Activated CD8-positive, alpha-beta T cell treated with anti-CD3 and anti-CD28 coated beads, Interleukin-2, amount 10 ng/mL, durations not matched to agents 7 days and 5 days (primary cell): ENCODE measurements at places on chromosomes 4 and X. TPM values are rescaled to one million over a fixed set of nuclear protein-coding genes. Genes with fewer than 3 reads are reported as not detected.

The MGARP gene
- total RNA-seq, result 0.26 TPM

DNA sequence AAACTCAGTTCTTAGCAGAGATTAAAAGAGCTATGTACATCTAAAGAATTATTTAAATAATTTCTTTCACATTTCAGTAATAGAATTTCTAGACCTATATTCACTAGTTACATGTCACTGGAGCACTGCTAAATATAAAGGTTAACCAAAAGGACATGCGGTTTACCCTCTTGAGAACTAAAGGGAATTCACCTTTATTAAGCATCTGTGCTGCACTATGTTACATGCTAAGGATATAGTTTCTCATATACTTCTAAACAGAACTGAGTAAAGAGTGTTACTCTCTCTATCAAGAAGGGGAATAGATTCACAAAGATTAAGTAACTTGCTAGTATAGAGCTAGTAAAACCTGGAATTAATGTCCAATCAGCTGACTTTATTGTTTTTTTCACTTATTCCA lies 7.6 kb downstream of the SPIN3 start:
- DNase-seq, result no peak
- peaks cover 21% of the 10 kb centered on the region for H3K36me3 ChIP-seq
- no peaks in the 10 kb centered on the region for H3K27me3 ChIP-seq
- no peak overlapping the region for H3K27ac ChIP-seq

DNA sequence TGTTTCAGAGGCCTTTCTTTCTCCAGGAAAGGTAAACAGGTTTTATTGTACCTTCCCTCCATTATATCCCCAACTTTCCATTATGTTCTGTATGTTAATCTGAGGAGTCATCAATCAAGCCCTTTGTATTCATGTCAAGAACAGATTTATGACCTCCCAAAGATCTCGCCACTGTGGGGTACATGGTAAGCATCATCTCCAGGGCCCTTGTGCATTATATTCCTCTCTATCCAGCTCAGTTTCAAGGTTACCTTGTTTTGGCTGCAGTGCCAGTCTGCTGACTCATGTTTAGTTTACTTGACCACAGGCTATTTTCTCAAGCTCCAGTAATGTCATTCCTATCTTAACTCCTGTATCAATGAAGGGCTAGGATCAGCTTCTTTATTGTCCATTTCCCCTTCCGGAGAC lies 125.1 kb upstream of the FRMPD4 start:
- DNase-seq, result no peak
- H3K27me3 ChIP-seq, result no peaks in the 10 kb centered on the region
- H3K36me3 ChIP-seq, result no peaks in the 10 kb centered on the region
- H3K27ac ChIP-seq, result no peak overlapping the region
- no peak overlapping the region for H3K4me3 ChIP-seq

The MAGEA12 gene
- not detected for total RNA-seq

DNA sequence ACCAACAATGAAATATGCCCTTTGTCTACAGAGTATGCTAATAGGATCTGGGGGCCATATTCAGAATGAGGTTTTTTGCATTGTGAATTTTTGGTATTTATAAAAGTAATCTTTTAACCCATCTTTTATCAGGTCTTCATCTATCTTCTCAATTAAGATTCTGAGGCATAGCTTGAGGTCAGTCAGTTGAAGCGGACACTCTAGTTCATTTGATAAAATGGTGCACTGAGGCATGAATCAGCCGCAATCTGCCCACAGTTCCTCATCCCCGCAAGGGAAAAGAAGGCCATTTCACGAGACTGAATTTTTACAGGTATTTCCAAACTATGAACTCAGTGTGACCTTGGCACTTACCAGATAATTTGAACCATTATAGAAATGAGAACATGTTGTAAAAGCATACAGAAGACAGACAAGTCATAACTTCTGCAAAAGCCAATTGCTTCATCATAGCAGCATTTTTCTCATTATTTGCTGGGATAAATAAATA lies 19.3 kb upstream of the VCX2 start:
- no peaks in the 10 kb centered on the region for H3K27me3 ChIP-seq
- no peaks in the 10 kb centered on the region for H3K36me3 ChIP-seq
- DNase-seq, result no peak
- no peak overlapping the region for H3K4me3 ChIP-seq
- H3K27ac ChIP-seq, result no peak overlapping the region

GRCh38 chr4:151957153-151957552 lies 196.3 kb upstream of the GATB start:
- no peak for DNase-seq
- peaks cover 2% of the 10 kb centered on the region for H3K27me3 ChIP-seq
- no peaks in the 10 kb centered on the region for H3K4me1 ChIP-seq
- no peak overlapping the region for H3K27ac ChIP-seq
- no peaks in the 10 kb centered on the region for H3K36me3 ChIP-seq

DNA sequence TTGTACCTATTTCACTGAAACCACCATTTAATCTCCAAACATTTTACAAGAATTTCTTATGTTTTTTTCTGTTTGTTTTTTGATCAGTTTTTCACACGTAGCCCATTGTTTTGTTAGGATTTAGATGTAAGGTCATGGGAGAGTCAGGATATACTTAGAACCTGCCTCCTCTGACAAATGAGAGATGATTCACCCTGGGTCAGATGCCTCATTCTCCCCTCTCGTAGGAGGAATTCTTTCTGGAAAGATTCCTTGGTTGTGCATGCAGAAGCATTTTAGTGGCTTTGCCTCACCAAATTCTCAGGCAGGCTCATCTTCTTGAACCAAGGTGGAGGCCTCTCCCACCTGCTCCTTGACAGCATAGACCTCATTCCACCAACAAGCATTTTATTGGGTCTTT lies 599.3 kb downstream of the SPRY1 start:
- H3K27ac ChIP-seq, result no peak overlapping the region
- no peaks in the 10 kb centered on the region for H3K4me1 ChIP-seq
- H3K27me3 ChIP-seq, result no peaks in the 10 kb centered on the region
- no peak overlapping the region for H3K4me3 ChIP-seq
- DNase-seq, result no peak

The INTS12 gene
- total RNA-seq, result 17.5 TPM

The CTSO gene
- total RNA-seq, result 2.3 TPM

DNA sequence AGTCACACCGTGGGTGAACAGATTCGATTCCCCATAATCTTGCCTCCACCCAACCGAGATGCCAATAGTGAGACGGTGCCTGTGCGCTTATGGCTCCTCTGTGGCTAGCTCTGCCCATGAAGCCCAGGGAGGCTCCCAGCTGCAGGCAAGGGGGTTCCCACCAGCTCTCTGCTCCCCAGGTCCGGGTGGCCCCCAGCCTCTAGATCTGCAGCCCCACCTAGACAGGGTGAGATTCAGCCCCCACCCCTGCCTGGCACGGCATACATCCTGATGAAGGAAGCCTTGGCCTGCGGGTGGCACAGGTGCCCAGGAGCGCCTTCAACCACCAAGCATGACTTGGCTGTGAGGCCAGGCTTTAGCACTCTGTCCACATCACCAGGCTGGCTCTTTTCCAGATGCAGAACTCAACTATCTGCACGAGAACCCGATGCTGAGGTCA lies 40.6 kb downstream of the WDR1 start:
- peaks cover 80% of the 10 kb centered on the region for H3K36me3 ChIP-seq
- H3K27ac ChIP-seq, result peak overlapping the region; percentile 50
- H3K4me1 ChIP-seq, result no peaks in the 10 kb centered on the region
- H3K27me3 ChIP-seq, result no peaks in the 10 kb centered on the region
- no peak for DNase-seq

GRCh38 chrX:85851418-85851817 lies 195.9 kb downstream of the CHM start:
- no peak overlapping the region for H3K4me3 ChIP-seq
- H3K4me1 ChIP-seq, result no peaks in the 10 kb centered on the region
- no peak for DNase-seq
- H3K27me3 ChIP-seq, result no peaks in the 10 kb centered on the region
- no peaks in the 10 kb centered on the region for H3K36me3 ChIP-seq

GRCh38 chr4:77225022-77225421 lies 68.0 kb downstream of the CCNG2 start:
- H3K27ac ChIP-seq, result no peak overlapping the region
- DNase-seq, result no peak
- H3K4me3 ChIP-seq, result no peak overlapping the region
- no peaks in the 10 kb centered on the region for H3K36me3 ChIP-seq
- no peaks in the 10 kb centered on the region for H3K4me1 ChIP-seq

The DOCK11 gene
- total RNA-seq, result 62.6 TPM

DNA sequence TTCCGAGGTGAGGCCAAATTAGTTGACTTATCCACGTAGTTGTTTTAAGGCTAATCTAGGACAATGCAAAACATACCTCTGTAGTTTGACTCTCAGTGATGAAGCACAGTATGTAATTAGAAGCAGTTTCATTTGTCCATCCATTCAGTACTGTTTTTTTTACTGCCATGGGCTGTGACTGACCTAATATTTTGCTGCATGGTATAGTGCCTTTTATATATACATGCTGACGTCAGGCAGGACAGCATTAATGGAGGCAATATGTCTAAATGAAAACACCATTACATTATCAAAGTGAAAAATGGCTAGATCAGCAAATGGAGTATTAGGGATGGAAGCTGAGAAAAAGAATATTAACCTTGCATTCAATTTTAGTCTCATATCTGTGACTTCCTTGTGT lies 66.9 kb downstream of the MFAP3L start:
- no peak overlapping the region for H3K27ac ChIP-seq
- no peak overlapping the region for H3K4me3 ChIP-seq
- no peak for DNase-seq
- H3K36me3 ChIP-seq, result no peaks in the 10 kb centered on the region
- no peaks in the 10 kb centered on the region for H3K4me1 ChIP-seq

The MMRN1 gene
- total RNA-seq, result 0.47 TPM

The CHRNA9 gene
- total RNA-seq, result 0.26 TPM

DNA sequence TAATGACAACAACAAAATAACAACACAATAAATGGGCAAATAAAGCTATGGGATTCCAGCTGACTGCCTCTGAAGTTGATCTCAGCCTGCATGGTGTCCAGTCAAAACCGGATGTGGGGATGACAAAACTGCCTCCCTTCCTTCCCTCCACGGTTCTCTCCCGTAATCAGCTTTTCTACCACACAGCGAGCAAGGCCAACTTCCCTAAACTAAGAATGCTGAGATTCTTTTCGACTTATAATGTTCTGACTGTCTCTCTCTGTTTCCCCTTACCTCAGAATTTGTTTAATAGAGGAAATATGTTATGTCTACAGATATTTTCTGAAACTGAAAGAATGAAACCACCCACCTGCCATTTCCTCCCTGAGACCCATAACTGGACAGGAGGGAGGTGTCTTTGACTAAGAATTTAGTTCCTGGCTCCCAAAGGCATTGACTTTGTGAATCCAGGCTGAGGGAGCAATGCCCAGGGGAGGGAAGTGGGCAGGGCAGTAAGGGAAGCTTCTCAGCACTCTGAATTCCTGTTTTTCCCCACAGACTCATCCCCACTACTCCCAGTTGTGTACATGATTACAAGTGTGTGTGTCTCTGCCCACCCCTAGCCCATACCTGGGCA lies 1.0 kb upstream of the TLR1 start:
- H3K4me1 ChIP-seq, result peaks cover 25% of the 10 kb centered on the region
- H3K4me3 ChIP-seq, result peak overlapping the region; percentile 75
- H3K36me3 ChIP-seq, result peaks cover 27% of the 10 kb centered on the region
- DNase-seq, result peak; percentile 45

The TLR7 gene
- not detected for total RNA-seq

- H3K4me1 ChIP-seq, result no peaks in the 10 kb centered on the region
- H3K27me3 ChIP-seq, result no peaks in the 10 kb centered on the region
- no peak overlapping the region for H3K27ac ChIP-seq
- no peaks in the 10 kb centered on the region for H3K36me3 ChIP-seq
- DNase-seq, result no peak
- no peak overlapping the region for H3K4me3 ChIP-seq
These were observed 90.6 kb upstream of the WWC2 start for GRCh38 chr4:183008492-183008891.

DNA sequence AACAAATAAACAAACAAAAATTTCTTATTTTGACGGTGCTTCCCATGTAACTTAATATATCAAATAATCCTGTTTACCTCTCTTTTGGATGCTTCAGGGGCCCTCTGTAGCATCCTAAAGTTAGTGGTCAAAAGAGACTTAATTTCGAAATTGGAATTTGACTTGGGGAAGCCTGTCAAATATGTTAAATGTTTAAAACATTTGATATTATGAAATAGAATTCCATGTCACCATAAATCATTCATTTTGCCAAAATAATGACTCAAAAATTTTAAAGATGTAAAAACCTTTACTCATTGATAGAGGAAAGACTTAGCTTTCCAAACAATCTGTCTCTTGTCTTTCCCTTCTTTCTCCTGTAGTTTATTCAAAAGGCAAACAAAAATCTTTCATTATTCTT lies 20.6 kb upstream of the TEX13A start:
- H3K4me1 ChIP-seq, result no peaks in the 10 kb centered on the region
- no peaks in the 10 kb centered on the region for H3K27me3 ChIP-seq
- no peak overlapping the region for H3K27ac ChIP-seq

The MAGEA6 gene
- not detected for total RNA-seq

DNA sequence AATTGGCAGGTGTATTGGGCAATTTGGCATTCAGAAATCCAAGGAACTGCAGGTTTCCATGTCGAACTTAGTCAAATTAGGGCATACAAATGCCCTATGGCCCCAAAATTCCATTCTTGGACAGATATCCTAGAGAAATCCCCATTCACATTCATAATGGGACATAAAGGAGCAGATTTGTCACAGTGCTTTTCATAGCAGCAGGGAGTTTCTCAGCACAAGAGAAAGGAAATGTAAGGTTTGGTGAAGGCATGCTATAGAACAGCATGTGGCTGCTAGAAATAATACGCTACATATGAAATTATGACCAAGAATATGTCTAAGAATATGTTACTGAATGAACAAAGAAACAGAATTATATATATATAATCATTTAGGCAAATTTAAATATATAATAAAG lies 437.5 kb upstream of the BOD1L1 start:
- H3K4me1 ChIP-seq, result no peaks in the 10 kb centered on the region
- H3K27me3 ChIP-seq, result no peaks in the 10 kb centered on the region
- no peak for DNase-seq
- no peaks in the 10 kb centered on the region for H3K36me3 ChIP-seq
- H3K4me3 ChIP-seq, result no peak overlapping the region
- H3K27ac ChIP-seq, result no peak overlapping the region

DNA sequence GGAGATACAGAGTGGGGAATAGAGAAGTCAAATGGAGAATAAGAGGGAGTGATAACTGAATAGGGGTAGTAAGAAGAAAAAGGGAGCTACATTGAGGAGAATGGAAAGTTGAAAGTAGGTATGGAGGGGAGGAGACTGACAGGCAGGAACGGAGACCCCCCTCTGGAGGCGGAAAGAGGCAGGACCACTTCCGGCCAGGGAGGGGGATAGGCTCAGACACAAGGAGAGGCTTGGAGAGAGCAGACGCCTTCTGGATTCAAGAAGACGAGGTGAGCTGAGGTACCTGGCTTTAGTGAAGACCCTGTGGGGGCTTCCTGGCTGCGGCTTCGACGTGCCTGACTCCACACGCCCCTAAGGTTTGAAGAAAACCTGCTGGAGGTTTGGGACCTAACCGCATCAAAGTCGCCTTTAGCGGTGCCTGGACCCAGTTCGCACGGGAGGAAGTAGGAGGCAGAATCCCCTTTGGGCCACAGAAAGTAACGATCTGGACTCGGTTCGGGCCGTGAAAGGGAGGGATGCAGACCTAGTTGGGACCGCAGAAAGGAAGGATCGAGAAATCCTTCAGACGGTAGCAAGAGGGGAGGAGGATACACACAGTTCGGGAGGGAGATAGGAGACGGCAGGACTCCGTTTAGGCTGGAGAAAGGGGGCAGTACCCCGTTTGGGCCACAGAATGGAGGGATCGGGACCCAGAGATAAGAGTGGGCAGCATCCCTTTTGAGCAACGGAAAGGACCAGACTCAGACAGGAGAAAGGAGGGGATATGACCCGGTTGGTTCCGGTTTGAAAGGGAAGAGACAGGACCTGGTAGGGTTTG lies at the start of gene TRO:
Gene TRO (plus strand): TSS at position 215 of the 817 bp plus-strand sequence. CDS start 1,423 bp downstream, outside the sequence.
- H3K4me1 ChIP-seq, result peaks cover 14% of the 10 kb centered on the region
- H3K4me3 ChIP-seq, result peak within 1 kb of the TSS; percentile 74
- peaks cover 8% of the 10 kb centered on the region for H3K27me3 ChIP-seq
- H3K36me3 ChIP-seq, result no peaks in the 10 kb centered on the region
- peak within 1 kb of the TSS; percentile 52 for H3K27ac ChIP-seq
- peak; percentile 21 for DNase-seq
